Stimulated activated CD4-positive, alpha-beta T cell treated with anti-CD3 and anti-CD28 coated beads, Interleukin-4, amount 100 ng/mL, for 24 hours (primary cell): ENCODE measurements at places on chromosomes 3 and 15.

DNA sequence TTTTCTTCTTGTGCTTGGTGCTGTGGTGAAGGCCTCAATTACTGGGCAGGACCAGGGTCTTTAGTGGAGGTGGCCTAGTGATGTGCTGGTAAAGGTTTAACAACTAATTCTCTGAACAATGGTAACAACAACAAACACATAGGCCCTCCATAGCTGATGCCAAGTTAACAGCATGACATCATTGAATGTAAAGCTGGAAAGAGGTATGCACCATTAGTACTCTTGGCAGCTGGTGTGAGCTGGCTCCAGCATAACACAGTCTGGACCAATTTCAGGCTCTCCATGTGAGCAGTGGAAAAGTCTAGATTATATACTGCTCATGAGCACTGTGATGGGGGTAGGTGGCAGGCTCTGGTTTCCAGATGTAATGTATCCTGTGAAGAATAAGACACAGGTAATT, 61.8 kb downstream of the SLC7A14 start:
- DNase-seq, result no peak

DNA sequence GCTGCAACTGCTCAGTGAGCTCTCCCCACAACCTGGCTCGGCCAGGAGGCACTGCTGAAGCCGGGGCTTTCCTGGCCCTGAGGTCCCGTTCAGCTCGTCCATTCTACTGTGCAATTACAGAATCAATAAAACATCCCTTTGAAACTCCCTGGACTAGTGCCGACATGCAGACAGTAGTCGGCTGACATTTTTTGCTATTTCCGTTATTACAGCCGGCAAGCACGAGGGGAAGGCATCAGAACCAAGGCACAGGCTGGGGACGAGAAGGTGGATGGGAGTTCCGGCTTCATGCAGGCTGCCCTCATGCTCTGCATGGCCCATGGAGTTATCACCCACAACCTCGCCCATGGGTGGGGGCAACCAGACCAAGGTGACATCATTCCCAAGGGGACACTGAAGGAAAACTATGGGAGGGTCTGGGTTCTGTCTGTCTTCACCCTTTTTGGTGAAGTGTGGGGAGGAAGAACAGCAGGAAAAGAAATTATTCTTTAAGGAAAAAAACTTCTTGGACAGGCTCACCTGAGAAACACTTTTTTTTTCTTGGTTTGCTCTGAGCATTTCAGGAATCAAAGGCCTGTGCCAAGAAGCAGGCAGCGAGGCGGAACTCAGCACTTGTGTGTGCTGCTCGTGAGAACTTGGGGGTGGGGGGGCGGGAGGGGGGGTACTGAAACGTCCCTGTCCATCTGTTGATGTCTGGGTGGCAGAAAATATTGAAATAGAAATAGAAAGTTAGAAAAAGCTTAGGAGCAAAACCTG, 154.5 kb downstream of the FOXP1 start:
- peak; percentile 39 for DNase-seq

GRCh38 chr15:44706401-44706800, 4.7 kb downstream of the PATL2 start:
- DNase-seq, result no peak

DNA sequence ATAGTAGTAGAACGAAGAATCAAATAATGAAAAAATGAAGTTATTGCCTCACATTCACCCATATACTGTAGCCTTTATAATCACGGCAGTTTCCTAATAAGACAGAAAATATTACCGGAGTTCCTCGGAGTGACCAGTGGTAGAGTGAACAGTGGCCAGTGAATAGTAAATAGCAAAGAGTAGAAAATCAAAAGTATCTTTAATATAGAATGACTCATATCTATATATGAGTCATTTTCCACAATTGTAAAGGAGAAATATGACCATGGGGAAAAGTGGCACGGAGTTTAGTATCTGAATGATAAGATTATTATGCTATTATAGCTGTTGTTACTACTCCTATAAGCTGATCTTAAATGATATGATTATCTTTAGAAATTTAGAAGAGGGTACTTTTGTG, 38.5 kb downstream of the ZBTB20 start:
- no peak for DNase-seq

DNA sequence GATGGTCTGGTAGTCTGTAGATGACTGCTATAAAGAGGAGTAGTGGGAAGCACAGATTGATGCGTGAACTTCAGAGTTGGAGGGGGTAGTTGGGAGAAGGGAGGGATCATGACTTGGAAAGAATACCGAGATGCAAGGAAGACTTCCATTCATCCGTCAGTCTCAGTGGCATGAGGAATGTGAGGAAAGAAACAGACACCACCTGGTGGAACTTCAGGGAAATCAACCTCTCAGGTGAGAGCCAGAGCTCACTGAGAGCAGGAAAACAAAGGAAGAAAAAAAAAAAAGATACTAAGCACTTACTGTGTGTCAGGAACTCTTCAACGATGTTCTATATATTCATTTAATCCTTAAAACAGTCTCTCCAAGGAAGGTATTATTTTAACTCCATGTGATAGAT, 172.4 kb downstream of the OXSM start:
- DNase-seq, result no peak

DNA sequence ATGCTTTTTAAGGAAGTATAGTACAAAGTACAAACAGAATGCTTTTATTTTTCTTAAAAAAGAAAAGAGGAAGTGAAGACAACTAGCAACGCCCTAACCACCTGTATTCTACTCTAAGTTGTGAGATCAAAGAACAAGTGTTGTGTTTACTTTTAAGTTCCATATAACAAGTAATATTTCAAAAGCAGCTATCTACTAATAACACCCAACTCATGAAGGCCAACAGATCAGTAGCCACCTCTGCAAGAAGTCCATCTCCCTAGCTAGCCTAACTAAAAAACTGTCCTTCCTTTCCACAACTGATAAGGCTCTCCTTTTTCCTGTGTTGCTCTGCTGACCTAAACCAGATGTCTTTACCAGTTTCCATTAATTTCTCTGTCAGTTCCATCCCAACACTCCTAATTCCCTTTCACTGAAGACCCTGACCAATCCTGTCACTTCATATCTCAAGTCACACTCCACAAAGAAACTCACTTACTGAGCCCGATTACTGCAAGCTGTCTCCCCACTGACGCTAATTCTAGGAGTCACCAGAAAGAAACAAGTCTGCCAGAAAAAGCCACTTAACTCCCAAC, 26.9 kb downstream of the PHC3 start:
- DNase-seq, result no peak

DNA sequence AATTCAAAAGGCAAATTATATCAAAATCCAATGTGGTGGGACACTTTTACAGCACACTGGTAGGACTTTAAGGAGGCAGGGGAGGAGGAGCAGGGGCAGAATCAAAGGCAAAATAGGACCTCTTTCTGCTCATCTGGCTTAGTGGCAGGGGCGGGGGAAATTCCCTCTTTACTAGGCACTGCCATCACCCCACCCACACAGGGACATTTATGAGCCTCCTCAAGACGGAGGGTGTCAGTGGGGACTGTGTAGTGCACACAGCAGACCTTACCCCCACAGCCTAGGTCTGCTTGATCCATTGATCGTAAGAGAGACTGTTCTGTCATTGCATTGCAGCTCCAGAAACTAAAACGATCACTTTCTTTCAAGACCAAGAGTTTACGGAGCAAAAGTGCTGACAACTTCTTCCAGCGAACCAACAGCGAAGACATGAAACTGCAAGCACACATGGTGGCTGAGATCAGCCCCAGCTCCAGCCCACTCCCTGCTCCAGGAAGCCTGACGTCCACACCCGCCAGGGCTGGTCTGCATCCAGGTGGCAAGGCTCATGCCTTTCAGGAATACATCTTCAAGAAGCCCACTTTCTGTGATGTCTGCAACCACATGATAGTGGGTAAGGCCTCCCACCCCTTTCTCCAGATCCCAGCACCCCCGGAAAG, 62.9 kb downstream of the STAC start:
- DNase-seq, result no peak

DNA sequence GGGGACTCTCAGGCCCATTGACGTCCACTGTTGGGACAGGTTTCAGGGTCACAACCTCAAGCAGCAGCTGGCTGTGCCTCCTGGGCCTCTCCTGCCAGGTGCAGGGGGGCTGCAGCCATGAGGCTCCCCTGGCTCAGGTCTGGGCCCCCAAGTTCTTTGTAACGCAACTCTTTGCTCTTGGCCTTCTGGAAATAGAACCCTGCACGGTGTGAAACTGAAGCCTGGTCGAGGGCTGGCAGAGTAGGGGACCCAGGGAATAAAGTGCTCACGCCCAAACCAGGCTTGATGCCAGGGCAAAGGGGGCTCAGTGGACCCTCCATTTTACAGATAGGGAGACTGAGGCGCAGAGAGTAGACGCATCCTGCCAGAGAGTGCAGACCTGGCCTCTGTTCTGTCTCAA, 771 bp downstream of the CALML4 start:
- no peak for DNase-seq

- no peak for DNase-seq
Measured at GRCh38 chr3:155846119-155846518, 8.1 kb downstream of the SLC33A1 start.

DNA sequence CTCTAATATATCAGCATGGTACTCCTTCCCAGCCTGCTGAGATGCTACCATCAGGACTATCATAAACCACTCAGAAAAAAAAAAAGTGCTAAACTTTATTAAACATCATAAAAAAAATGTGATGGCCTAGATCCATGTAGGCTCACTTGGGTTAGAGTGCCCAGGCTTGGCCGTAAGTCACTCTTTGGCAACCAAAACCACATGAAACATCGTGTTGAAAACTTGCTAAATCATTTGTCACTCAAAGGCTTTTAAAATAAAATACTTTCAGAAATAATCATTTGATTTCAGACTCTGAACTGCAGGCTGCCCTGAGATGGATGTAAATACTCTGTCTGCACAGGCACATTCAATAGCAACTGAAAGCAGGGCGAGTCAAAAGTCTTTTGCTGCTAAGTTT, 78.4 kb upstream of the WNT5A start:
- no peak for DNase-seq

DNA sequence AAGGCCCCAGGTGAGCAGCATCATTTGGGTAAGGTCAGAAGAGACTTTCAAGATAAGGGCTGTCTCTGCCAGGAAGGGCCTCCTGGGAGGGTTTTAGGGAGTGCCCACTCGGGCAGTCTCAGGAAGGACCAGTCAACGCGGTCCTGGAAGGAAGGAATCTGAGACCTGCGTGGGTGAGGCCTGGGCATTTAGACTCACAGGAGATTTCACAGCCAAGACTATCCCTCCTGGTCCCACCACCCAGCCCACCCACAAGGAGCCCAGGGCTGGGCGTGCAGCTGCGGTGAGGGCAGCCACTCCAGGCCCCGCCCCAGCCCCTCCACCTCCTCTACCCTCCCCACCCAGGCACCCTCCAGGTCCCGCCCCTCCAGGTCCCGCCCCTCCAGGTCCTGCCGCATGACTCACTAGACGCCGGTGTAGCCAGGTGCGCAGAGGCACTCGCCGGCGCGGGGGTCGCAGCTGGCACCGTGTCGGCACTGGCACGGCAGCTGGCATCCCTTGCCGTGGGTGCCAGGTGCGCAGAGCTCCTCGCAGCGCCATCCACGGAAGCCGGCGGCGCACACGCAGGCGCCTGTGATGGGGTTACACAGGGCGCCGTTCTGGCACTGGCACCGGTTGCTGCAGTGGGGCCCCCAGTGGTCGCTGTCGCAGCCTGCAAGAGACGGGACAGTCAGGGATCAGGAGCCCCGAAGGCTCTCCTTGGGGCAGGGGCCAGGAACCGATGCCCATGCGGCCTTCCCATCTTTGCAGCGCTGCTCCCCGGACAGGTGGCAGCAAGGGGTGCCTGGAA, 112.7 kb downstream of the RAB11A start:
- peak; percentile 53 for DNase-seq

- no peak for DNase-seq
Measured at GRCh38 chr15:51924156-51925068, 47.2 kb downstream of the LEO1 start.

- DNase-seq, result no peak
Measured at GRCh38 chr3:162760789-162761188, 1264.2 kb downstream of the OTOL1 start.

GRCh38 chr15:61049934-61050333, 179.2 kb downstream of the RORA start:
- DNase-seq, result no peak

GRCh38 chr3:28033059-28033784, 208.2 kb upstream of the CMC1 start:
- DNase-seq, result no peak

DNA sequence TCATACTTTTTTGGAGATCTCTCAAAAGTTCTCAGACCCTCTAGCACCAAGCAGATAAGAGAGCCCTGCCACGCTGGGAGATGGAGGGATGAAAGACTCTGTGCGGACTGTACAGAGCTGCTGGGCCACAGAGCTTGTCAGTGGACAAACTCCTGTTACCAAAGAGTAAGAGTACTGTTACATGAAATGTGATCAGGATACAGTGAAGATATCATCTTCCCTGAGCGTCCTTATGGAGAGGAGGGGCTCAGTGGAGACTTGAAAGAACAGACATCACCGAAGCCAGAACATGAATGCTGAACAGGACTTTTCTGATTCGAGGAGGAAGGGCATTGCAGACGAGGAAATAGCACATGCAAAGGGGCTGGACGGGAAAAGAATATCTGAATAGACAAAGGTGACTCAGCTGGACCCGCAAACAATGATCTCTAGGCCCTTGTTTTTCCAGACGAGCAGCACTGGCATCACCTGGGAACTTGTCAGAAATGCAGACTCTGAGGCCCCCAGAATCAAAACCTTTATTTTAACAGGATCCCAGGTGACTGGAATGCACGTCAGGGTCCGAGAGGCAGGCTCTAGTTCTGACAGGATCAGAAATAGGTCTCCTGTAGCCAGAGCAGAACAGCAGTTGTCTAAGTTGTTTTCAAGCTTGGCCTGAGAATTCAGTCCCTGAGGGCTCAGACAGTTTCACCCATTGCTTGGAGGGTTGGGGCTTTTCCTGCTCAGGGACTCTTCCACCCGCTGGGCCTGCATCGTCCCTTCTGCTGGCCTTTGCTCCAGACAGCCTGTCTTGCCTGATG, 277.9 kb downstream of the RPLP1 start:
- DNase-seq, result no peak

GRCh38 chr3:140434261-140434905, 243.5 kb upstream of the TRIM42 start:
- DNase-seq, result no peak

GRCh38 chr3:97692831-97693230, 71.7 kb upstream of the ARL6 start:
- no peak for DNase-seq

GRCh38 chr3:127637546-127637945, 8.6 kb downstream of the PODXL2 start:
- DNase-seq, result no peak

- DNase-seq, result no peak
Measured at GRCh38 chr3:49098429-49098828, 4.6 kb upstream of the QRICH1 start.

DNA sequence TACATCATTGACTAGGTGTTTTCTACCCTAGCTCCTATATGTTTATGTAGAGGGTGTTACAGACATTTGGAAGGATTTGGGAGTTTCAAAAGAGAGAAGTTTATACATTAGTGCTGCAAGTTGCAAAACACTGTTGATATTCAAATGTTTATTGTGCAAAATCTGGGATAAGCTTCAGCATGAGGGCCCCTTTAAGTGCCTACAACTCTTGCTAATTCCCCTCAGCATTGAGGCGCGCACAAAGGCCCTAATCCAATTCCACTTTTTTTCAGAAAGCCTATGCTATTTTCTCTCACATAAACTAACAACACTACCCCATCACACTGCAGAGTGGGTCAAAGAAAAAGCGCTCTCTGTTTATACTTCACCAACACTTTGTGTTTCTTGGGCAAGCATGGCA, 208.0 kb downstream of the NR2F2 start:
- no peak for DNase-seq

- DNase-seq, result peak; percentile 22
Measured at GRCh38 chr3:32340039-32340438, 51.6 kb upstream of the CMTM7 start.
